ENCODE measurements at places on chromosomes 13 and 19.

- no peak for DNase-seq
Measured at GRCh38 chr19:22332924-22333323, 46.7 kb downstream of the ZNF729 start.

GRCh38 chr19:55750715-55751114 is 8.2 kb upstream of the RFPL4A start:
- no peak for DNase-seq

GRCh38 chr13:26992951-26993719 is 178.5 kb downstream of the USP12 start:
- DNase-seq: no peak

GRCh38 chr19:17803264-17803896 is 8.4 kb downstream of the B3GNT3 start:
- no peak for DNase-seq

DNA sequence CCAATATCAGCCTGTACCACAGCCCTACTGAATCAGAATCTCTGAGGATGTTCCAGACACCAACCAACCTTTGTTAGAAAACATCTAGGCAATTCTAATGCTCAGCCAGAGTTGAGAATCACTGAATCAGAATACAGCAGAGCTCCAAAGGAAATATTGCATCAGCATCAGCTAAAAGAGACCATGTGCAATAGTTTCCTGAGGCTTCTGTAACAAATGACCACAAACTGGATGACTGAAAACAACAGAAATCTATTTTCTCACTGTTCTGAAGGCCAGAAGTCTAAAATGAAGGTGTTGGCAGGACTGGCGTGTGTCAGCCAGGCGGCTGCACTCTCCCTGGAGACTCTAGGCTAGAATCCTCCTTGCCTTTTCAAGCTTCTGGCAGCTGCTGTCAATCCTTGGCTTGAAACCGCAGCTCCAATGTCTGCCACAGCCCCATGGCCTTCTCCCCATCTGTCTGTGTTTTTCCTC is 1.2 kb upstream of the DCT start:
- DNase-seq: no peak

DNA sequence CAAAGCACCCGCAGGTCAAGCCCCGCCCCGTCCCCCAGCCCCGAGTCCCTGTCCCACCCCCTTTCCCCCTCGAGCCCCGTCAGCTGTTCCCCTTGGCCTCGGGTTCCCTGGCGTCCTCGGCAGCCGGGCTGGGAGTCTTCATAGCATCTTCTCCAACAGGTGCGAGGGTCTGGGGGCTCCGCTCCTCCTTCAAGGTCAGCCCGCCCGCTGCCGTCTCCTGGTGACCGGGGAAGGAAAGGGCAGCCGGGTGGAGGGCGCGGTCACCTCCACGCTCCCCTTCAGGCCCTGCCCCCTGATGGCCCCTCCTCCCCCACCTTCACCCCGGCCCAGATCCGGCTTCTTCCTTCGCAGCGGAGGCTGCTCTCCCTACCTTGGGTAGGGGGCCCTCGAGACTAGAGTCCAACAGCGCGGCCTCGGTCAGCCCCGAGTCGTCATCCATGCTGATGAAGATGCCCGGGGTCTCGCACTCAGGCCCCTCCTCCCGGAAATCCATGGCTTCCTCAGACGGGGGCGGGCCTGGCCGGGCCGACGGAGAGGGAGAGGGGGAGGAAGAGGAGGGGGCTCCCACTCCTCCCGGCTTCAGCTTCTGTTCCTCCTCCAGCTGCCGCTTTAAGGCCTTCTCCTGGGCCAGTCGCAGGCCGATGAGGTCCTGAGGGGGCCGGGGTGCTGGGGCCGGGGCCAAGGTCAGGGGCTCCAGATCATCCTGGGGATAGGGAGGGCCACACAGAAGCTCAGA is 541 bp upstream of the RSPH6A start:
- DNase-seq: no peak

DNA sequence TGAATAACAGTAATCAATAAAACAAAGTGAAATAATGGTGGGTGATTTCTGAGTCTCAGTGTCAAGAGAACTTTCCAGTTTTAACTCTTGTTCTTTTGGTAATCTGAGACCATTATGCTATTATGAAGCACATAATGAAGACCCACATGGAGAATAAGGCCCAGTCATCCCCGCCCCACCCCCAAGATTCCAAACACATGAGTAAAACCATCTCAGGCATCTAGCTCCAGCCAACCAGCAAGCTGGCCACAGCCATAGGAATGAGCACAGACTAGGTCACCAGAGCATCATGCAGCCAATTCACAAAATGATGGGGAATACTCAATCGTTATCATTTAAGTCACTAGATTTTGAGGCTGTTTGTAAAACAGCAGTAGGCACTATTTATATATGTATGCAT is 1769.0 kb upstream of the PCDH20 start:
- peak; percentile 49 for DNase-seq

DNA sequence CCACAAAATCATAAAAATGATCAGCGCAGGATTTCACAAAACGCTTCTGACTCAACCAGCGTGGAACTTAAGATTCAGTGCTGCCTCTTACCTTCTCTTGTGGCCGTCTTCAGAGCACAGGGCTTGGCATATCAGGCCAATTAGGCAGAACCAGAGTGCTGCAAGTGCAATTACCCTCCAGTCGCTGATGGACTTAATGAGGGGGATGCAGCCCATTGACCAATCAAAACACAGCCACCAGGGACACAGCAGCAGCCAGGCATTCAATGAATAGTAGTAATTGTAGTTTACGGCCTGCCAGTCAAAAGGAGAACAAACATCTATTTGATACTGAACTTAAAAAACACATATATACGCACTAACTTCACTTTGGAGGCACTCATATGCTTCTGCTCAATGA is 38.2 kb downstream of the TMTC4 start:
- no peak for DNase-seq

DNA sequence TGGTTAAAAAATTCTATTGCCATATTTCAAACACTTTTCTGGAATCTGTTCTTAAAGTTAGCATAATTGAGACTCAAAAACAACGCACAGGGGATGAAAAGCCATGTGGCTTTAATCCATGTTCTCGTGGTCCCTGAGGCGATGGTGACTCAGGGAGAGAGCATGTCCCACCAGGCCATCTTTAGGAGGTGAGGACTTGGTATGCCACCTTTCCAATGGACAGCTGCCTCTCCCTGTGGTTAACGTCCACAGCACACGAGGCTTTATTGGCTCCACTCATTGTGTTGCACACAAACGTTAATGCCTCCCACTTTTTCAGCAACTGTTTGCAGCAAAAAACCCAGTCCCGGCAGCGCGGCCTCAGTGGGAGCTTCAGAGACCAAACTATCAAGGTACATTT is 51.4 kb downstream of the EFNB2 start:
- no peak for DNase-seq

GRCh38 chr19:2132731-2133490 is 18.5 kb downstream of the AP3D1 start:
- DNase-seq: no peak

DNA sequence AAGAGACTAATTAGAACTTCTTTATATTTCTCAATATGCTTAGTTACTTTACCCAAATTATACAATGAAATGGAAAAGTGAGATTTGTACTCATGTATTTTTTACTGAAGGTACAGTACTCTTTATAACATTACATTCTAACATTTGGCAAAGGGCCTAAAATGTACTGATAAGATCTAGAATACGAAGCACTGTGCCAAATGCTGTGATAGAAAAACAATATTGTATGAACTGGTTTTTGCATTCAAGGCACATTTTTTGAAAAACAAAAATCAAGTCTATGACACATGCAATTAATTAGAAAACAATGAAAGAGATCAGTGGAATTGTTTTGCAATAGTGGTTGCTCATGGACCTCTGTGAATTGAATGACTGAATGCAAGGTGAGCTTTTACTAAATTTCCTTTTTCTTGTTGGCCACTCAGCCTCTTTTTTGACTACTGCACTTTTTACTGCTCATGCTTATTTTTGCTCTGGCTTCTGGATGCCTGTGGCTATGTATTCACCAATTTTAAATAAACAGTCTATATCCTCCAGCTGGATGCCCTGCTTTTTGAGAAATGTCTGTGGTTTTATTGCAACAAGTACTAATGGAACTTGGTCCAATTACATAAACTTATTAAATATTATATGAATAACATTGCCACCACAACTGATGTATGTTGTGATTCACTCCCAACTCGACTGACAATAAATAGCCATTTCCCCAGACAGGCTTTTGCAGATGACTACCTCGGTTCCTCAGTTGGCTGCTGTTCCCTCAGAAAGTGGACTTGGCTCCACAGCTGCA is 41.4 kb upstream of the OBI1 start:
- peak; percentile 9 for DNase-seq

DNA sequence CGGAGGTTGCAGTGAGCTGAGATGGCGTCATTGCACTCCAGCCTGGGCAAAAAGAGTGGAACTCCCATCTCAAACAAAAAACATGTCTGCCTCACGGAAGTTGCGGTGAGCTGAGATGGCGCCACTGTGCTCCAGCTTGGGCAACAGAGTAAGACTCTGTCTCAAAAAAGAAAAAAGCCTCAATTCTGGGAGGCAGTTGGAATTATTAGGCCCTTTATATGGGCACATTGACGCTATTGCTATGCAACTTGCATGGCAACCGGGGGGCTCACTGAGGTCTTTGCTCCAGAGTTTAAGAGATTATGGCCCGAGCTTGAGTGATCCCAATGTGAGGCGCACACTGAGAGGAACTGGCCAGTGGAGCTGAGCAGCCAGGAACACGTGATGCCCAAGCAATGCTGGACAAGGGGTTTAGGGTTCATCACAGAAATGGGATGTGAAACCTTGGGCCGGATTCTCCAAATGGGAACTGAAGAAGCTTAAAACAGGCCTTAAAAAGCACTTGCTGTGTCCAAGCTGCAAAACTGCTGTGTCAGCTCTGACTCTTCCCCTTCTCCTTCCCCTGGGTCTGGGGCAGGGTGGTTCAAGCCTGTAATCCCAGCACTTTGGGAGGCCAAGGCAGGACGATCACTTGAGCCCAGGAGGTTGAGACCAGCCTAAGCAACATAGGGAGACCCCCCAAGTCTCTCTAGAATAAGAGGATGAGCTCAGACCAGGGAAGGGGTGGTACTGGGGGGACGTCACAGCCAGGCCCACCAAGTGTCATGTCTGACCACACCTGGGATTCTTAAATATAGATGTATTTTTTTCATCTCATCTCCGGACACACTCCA is 2.5 kb downstream of the FTL start:
- DNase-seq: no peak

GRCh38 chr13:31772231-31772630 is 32.9 kb downstream of the RXFP2 start:
- DNase-seq: no peak

DNA sequence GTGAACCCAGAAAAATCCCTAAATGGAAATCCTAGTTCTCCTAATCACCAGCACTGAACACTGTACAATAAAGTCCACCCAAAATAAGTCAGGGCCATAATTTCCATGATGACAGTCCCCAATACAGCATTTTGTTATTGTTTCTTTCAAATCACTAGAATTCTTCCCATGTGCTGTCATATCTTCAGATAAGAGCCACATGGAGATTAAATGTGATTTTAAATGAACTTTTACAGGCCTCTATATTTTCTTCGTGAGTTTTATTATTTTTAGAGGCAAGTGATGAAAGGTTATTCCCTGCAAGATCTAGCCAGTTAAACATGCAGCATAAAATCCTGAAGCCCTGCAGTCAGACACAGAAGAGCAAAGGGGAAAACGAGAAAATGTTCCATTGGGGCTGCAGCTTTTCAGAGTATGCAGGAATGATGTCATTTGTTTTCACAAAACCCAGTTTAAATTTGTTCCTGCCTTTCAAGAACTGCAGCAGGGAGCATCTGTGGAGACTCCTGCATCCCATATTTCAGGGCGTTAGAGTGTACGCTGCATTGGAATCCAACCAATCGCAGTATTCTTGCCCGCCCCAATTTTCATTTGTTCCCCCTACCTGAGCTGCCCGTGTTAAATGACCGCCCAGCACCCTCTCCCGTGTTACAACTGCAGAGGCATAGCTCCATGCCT is 167.2 kb upstream of the KLF12 start:
- no peak for DNase-seq

DNA sequence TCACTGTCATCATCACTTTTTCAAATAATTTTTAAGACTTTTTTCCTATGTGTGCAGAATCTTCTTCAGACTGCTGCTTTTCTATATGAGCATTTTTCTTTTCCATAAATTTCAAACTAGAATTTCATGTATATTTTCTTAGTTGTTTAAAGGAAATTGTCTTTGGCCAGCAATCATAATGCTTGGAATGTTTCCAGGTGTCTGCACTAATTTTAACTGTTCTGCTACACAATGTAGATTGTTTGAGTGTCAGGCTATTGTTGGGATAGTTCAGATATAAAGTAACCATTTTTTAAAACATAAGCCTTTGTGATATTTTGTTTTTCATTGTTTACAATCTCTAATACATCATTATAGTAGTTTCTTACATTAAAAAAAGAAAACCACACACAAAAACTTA is 1418.5 kb downstream of the EFNB2 start:
- DNase-seq: no peak

DNA sequence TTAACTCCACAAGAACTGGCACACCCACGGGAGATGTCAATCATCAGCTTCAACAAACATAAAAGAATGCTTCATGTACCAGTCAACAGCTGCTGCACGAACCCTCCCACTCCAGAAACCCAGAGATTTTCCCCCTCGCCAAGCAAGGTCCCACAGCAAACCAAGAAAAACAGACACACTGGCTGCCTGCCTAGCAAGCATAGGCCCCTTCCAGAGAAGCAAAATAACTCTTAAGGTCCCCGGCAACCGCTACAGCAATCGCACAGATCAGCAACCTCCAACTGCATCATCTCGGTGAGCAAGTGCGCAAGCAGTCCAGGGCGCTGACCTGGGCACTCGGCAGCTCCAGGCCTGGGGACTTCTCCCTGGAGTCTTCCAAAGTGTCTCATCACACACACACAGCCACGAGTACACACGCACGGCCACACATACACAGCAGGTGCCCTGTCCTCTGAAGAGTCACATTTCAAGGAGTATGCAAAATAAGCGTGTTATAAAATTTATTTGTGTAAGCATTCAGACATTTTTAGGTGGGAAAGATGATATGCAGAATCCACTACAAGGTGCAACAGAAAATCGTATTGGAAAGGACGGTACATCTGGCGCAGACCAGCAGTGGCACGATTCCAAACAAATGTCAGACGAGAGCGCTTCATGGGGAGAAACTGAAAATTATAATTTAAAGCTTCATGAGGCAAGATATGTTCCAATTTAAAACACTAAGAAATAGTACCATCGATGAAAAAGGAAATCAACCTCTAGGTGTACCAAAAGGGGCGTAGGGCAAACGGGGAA is 125.0 kb downstream of the STK24 start:
- DNase-seq: no peak

GRCh38 chr13:30551189-30551588 is 66.5 kb upstream of the USPL1 start:
- DNase-seq: peak; percentile 56

GRCh38 chr13:28659621-28659970 is 666 bp downstream of the POMP start:
- no peak for DNase-seq

DNA sequence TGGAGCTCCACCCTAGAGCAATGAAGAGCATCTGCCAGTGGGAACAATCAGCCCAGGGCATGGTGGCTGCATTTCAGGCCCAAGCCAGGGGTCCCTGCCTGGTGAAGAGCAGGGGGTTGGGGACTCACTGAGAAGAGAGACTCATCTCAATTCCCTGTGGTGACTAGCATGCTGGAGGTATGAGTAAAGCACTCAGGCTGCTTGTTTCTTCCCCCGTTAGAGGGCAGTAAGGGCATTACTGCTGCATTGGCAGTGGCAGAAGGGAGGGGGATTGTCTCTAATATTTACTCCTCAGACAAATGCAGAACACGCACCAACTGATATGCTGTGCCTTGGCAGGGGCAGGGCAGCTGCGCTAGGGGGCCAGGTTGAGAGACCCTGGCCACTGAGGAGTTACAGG is 329.1 kb downstream of the SLITRK5 start:
- DNase-seq: peak; percentile 33

- peak; percentile 5 for DNase-seq
Measured at GRCh38 chr19:28257396-28257795, 955.6 kb downstream of the UQCRFS1 start.

Data from A673 (cell line).